ENCODE measurements at places on chromosomes 5 and 9.

DNA sequence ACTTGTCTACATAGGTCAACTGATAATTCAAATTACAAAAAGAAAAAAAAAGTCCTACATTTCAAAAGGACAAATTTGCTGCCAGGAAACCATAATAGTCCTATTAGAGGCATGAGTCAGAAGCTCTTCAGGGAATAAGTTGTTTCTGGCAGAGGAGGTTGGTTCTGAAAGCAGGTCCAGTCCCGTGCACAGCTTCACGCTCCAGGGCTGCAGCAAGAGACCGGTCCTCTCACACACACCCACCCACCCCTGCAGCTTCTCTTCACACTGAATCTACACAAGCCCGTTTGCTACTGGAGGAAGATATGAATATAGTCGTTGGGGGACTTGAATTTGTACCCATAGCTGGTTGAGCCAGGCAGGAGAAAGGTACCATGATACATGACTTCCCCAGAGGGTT, 36.9 kb upstream of the SLC1A3 start:
- no peak for DNase-seq

- no peak for DNase-seq
Measured at GRCh38 chr5:120552638-120553037, 88.5 kb downstream of the PRR16 start.

GRCh38 chr5:14204785-14205321, 61.7 kb downstream of the TRIO start:
- DNase-seq, result no peak

DNA sequence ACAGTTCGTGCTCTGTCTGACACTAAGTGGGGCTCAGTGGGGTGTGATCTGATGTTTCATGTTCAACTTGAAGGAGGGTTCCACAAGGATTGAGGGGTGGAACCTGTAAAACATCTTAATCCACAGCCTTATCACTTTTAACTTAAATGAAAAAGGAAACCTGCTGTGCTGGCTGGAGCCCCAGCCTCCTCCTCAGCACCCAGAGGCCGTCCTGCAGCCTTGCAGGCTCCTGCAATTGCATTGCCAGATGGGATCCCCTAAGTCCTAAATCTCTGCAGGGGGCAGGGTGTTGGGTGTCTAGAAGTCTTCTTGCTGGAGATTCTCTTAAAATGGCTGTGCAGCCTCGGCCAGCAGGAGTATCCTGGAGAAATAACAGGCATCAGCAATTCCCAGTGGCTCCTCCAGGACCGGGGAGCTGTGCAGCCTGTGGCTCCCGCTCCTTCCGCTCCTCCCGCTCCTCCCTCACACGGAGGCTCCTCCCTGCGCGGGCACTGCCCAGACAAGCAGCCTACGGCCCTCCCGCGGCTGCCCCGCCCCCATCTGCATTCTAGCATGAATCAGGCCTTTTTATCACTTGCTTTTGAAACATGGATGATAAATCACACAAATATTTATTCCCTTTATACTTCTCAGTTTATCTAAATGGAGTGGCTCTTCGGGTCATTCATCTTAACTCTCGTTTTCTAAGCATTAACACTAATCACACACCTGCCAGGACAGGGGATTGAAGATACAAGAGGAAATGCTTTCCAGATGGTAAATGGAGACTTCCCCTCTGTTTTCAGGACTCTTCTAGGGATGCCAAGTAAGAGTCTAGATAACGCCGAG, 131.0 kb downstream of the ADAMTS16 start:
- peak; percentile 56 for DNase-seq

GRCh38 chr9:125161284-125161918, 18.1 kb upstream of the SCAI start:
- no peak for DNase-seq

GRCh38 chr5:154860123-154860522, 1.7 kb downstream of the CNOT8 start:
- no peak for DNase-seq
